ENCODE measurements at places on chromosomes 2 and 18.
A peak's percentile ranks its signal among the peaks of the same experiment; 100 is the strongest.

DNA sequence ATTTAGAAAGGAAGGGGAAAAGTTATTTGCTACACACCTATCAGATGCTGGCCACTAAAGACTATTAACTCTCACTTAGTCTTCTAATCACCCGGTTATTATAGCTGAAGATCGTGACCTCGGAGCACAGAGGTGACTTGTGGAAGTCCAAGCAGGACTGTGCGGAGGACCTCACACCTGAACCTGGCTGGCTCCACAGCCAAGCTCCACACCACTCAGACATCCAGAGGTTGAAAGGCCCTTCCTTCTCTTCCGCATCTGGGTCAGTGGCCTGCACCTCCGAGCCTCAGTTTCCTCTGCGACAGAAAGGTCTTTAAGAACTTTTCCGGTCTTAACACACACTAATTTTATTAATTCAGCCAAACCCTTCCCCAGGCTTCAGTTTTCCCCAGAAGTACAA, 57.9 kb downstream of the TNS1 start:
- DNase-seq = no peak

DNA sequence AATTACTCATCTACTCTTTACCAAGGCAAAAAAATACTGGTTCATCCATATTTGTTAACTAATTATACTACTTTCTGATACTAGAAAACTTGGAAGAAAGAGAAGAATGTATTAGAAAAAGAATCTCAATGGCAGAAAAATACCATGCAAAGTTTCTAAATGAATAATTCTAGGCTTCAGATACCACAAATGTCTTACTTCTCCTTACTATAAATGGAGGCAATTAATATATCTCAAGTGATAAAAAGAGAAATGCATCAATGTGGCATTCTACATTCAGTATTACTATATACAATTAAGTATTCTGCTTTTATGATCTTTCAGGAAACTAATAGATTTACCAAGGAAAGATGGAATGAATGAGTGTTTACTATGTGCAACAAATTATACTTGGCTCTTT, 85.5 kb downstream of the ITSN2 start:
- DNase-seq = no peak

DNA sequence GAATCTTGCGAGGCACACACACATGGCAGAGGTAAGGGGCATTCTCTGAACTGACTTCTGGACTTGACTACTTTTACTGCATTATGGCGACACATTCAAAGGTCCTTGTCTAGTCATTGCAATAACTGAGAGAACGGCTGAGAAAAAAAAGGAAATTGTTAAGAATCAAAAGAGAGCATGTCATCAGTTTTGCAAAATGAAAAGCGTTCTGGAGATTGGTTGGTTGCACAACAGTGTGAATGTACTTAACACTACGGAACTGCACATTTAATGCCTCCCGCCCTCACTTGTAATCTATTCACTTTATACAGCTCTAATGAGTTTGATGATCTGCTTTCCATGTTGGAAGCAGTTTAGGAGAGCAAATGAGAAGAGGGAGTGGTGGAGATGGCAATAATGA, 68.5 kb upstream of the NFU1 start:
- no peak for DNase-seq

DNA sequence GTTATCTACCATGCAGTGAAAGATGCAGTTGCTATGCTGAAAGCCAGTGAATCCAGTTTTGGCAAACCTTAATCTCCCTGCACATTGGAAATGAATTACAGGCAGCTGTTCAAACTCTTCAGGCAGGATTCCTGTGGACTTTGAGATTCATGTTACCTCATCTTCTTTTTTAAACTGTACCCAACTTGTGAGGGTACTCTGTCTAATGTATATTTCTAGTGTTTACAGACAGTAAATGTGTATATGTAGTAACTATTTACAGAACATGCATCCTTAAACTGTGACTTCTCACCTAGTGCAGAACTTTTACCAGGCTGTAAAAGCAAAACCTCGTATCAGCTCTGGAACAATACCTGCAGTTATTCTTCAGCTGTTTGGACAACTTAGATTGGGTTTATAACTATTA, 50.9 kb downstream of the KDM3A start:
- no peak for DNase-seq

- no peak for DNase-seq
Observed at GRCh38 chr2:232324778-232325177, 53.8 kb upstream of the ALPP start.

GRCh38 chr2:70964596-70965386, 13.6 kb upstream of the ANKRD53 start:
- DNase-seq = peak; percentile 56

- DNase-seq = peak; percentile 56
Observed at GRCh38 chr2:172345956-172346555, 81.3 kb upstream of the ITGA6 start.

- DNase-seq = no peak
Observed at GRCh38 chr2:56449449-56449860, 265.7 kb downstream of the CCDC85A start.

- DNase-seq = peak; percentile 57
Observed at GRCh38 chr2:205766779-205767359, 84.6 kb downstream of the NRP2 start.

DNA sequence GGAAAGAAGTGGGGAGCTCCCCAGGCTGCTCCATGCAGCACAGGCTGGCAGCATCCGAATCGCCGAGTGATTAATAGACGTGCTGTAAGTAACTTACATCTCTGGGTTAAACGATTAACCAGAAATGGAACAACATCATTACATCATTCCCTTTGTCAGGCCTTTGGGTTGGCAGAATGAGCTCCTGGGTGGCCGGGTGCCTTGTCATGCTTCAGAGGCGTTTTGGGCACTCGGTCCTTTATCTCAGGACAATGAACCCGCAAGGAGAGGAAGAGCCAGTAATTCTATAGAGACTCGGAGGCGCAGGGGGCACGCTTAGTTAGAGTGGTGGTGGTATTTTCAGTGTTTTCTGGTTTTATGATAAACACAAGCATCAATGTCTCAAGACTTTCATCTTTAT, 146.9 kb upstream of the TPO start:
- no peak for DNase-seq

- peak; percentile 56 for DNase-seq
Observed at GRCh38 chr2:215828528-215829184, 184.7 kb downstream of the MREG start.

DNA sequence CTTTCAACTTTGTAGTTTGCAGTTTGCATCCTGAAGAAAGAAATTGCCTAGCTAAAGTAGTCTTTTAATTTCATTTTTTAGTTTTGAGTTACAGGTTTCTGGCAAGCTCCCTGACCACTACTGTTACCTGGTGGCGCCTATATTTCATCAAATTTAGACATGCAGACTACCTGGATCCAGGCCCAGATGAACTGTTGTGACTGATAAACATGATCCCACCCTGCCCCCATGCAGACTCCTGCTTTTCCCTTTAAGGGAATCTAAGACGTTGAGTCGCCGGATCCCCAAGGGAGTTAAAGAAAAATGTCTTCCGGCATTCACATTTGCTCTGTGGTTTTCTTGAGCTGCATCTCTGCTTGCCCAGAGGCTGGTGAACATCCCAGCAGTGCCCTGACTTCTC, 22.2 kb downstream of the METAP1D start:
- peak; percentile 81 for DNase-seq

DNA sequence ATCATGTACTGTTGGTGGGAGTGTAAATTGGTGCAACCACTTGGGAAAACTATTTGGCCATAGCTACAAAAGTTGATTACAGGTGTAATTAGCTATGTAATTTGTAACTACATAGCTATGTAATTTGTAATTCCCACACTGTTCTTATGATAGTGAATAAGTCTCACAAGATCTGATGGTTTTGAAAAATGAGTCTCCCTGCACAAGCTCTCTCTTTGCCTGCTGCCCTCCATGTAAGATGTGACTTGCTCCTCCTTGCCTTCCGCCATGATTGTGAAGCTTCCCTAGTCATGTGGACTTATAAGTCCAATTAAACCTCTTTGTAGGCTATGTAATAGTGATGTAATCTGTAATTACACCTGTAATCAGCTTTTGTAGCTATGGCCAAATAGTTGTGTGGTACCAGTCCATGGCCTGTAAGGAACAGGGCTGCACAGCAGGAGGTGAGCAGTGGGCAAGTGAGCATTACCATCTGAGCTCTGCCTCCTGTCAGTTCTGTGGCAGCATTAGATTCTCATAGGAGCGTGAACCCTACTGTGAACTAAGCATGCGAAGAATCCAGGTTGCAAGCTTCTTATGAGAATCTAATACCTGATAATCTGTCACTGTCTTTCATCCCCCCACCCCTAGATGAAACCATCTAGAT, 133.7 kb upstream of the COPS8 start:
- DNase-seq = no peak

- peak; percentile 77 for DNase-seq
Observed at GRCh38 chr2:202375033-202375608, 1.0 kb upstream of the BMPR2 start.

DNA sequence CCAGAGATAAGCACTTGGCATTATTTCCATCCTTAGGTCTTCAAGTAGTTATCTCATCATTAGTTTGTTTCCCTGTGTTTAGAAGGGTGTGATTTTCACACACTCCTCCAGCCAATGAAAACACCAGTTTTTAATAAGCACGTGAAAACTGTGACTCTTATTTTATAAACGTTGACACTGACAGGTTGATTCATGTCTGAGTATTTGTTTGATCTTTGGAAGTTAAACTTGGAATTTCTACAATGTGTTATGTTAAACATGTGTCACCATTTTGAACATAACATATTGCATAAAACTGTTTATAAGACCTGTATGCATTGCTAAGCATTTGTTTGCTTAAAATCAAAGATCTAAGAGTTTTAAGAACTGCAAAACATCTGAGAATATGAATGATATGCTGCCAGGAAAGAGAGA, 27.6 kb downstream of the SLC40A1 start:
- no peak for DNase-seq

DNA sequence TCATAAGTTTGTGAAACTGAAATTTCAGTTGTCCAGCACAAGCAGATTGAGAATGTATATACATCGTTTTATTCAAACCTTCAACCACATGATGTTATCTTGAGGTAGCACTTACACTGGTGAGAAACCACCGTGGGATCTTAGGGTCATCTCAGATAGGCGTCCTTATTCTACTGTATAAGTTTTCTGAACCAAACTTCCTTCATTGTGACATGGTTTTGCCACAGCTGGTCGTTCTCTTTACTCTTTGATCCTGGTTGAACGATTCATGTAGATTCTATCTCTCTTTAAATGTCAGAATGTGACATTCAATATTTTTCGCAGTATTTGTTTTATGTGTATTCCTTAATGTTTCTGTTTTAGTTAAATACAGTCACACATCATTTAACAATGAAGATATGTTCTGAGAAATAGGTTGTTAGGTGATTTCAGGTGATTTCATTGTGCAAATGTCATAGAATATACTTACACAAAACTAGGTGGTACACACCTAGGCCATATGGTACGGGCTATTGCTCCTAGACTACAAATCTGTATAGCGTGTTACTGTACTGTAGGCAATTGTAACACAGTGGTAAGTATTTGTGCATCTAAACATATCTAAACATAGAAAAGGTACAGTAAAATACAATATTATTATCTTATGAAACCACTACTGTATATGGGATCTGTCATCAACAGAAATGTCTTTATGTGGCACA, 17.9 kb upstream of the ARHGAP25 start:
- DNase-seq = no peak

DNA sequence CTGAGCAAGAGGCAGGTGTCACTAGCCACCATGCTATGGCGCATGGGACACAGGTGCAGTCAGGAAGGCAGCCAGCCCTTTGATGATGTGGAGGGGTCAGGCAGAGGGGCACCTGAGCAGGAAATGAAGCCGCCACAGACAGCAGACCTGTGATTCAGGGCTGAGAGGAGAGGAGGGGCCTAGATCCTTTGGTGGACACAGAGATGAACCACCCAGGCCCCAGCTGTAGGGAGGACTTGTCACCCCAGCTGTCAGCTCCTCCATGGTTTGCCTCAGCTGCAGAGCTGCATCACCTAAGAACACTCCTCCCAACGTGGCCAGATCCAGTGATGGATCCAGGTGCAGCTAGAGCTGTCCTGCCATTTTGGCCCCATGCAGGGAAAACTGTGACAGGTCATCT, 11.6 kb downstream of the ASB18 start:
- no peak for DNase-seq

- no peak for DNase-seq
Observed at GRCh38 chr2:228516019-228516418, 334.5 kb upstream of the SPHKAP start.

DNA sequence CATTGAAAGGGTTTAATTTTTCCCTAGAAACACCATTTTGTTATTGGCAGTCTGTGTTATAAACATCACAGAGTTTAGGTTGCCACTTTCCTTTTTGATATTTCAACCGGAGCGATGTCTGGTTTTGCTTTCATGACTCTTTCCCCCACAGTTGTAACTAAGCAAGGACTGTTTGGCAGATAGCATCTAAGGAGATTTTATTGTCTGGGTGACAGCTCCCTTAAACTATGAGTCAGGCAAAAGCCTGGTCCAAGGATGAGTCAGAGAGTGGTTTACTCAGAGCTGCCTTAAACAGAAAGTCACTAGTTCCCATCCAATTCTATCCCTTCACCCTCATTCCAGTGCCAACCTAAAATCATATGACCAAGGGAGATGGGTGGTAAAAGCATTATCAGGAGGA, 341.6 kb upstream of the VWC2L start:
- peak; percentile 89 for DNase-seq

DNA sequence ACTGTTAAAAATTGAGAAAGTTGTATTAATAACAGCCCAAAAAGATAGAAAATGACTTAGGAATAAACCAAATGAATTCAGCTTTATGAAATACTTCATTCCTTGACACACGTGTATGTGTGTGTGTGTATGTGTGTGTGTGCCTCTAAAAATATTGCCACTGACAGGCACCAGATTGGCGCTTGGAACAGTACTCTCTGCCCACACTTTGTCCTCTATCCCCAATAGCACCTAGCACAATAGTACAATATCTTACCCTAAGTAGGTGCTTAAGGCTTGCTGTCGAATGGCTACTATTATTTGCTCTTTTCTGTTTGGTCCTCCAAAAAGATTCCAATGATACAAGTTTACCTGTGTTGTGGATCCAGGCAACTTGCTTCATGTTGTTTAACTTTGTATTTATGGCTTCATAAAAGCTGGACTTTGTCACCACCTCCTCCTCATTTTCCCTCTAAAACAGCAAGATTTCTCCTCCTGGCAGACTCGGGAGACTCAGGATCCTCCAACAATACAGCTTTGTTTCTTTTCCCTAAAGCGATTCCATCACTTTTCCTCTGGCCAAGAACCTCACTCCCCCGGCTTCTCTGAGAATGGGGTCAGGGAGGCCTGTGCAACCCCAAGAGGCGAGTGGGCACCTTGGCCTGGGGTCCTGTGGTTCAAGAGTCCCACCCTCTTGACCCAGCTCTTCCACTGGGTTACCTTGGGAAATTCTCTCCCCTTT, 43.3 kb upstream of the LCLAT1 start:
- peak; percentile 49 for DNase-seq

- DNase-seq = no peak
Observed at GRCh38 chr18:58576638-58577251, 52.1 kb downstream of the ALPK2 start.

DNA sequence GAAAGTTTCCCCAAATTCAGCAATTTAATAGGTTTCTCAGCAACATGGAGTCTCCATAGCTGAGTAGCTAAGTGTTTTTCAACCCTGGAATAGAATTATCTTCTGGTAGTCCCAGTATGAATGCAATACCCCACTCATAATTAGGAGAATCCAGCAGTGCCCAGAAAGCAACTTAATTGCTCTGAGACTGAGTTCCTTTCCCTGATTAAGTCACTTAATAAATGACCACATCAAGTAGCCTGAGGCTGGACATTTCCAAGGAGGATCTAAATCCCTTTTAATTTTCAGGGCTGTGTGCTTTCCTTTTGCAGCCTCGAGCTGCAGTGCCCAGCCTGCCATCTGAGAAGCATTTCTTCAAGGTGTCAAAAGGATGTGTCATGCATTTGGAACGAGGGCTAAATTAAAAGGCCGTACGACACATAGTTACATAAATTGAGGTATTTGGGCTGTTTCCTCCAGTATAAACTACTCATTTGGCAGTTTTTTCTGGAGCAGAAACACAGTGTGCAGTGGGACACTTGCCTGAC, 17.7 kb upstream of the SIX2 start:
- DNase-seq = no peak

All from AG10803 (cell line).